ENCODE measurements at places on chromosomes 7 and 10.

DNA sequence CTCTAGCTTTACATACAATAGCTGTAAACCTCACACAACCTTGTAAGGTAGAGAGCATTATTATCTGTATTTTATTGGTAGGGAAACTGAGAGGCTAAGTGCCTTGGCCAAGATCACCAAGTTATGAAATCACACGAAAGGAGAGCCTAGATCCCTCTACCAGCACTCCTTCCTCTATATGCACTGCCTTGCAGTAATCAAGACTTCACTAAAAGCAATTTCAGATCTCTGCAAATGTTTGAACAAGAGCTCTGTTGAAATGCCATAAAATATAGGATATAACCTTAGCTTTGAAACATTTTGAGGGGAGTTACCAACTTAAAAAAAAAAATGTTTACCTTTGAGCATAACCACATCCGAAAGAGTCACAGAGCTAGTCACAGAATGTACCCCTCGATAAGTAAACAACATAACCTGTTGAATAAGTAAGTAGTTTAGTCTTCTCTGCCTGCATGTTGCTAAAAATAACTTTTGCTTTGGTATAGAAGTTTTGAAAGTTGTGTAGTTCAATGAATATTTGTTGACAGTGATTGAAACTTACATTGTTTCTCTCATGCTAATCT is 709.4 kb downstream of the AUTS2 start:
- no peak for DNase-seq

DNA sequence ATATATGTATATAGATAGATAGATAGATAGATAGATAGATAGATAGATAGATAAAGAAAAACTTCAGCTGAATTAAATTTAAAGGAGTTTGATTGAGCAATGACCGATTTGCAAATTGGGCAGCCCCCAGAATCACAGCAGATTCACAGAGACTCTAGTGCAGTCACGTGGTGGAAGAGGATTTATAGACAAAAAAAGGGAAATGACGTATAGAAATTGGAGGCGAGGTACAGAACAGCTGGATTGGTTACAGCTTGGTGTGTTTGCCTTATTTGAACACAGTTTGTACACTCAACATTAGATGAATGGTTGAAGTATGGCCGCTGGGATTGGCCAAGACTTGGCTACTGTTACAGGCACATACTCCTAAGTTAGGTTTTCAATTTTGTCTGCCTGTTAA is 8.2 kb upstream of the PODXL start:
- no peak for DNase-seq

- no peak for DNase-seq
Observed at GRCh38 chr7:110856704-110857103, 234.2 kb upstream of the LRRN3 start.

- DNase-seq = no peak
Observed at GRCh38 chr10:112552593-112553110, 105.6 kb downstream of the VTI1A start.

All from lung microvascular endothelial cell (primary cell).